ENCODE measurements at places on chromosomes 5 and 9.
A peak's percentile ranks its signal among the peaks of the same experiment; 100 is the strongest.

DNA sequence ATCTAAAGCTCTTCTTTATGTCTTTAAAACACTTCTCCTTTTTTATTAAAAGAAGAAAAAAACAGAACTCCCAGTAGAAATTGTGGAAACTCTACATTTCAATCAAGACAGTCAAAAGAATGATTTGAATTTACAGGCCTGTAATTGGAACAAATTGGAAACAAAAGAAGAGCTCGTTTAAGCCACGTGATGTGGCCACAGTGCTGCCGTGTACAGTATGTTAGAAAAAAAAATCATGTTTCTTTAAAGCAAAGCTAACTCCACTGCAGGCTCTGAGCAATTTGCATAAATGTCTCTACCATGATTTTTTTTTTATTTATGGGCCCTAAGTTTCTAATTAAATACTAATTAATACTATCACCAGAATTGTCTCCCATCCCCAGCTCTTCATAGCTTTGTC is 325.6 kb downstream of the ZSWIM6 start:
- no peak for DNase-seq

- DNase-seq = no peak
These were observed 1052.3 kb downstream of the PTPRD start for GRCh38 chr9:9560382-9561035.

- no peak for DNase-seq
These were observed 14.6 kb downstream of the NDUFA8 start for GRCh38 chr9:122144836-122145591.

- no peak for DNase-seq
These were observed 21.6 kb upstream of the TRIO start for GRCh38 chr5:14121552-14121951.

DNA sequence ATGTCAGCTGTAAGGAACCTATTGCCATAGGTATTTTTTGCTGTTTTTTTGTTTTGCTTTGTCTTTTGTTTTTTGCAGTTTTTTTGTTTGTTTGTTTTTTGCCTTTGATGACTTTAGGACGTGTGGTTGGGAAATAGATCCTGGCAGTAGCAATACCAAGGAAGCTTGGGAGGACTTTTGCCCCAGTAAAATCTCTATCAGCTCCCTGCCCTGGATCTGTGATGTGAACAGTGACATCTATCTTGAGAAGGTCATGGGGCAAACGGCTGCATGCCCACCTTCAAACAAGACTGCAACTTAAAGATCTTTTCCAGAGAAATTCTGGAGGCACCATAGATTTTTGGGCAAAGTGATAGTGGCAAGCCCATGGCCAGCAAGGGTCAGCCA is 5.4 kb upstream of the ADRA1B start:
- no peak for DNase-seq

DNA sequence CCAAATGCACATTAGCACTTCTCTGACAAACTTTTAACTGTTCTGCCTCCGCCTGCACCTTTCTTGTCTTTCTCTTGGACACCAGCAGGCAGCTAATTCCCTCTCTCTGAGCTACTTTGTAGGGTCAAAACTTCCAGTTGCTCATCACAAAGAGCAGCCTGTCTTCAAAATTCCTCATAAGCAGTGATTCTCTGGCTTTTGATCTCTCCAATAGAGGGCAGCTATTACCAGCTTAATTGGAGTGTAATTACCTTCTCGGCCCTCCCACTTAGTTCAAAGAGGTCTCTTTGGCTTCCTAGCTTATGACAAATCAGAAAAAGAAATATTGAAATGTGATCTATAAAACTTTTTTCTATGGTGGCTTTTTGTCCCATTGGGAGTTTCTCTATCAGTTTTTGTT is 43.6 kb upstream of the RAD23B start:
- peak; percentile 66 for DNase-seq

DNA sequence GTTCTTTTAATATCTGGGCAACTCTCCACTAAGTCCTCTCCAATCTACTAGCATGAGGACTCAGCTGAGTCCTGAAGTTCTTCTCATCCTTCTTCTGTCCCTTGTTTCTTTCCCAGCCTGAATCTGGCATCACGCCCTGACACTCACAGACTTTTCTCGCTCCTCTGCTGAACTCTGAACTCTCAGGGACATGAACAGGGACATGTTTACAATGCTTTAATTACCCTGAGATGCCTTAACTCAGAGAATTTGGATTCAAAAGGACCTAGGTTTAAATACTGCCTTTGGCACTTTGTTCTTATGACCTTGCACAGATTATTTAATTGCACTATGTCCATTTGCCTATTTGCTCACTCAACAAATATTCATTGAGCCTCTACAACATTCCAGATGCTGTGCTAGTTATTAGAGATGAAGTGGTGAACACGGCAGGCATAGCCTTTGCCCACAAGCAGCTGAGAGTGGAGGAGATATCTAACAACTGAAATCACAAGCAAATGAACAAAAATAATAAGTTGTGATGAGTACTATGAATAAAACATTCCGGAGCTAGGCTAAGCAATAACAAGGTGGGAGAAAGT is 106.0 kb downstream of the ADRB2 start:
- no peak for DNase-seq

DNA sequence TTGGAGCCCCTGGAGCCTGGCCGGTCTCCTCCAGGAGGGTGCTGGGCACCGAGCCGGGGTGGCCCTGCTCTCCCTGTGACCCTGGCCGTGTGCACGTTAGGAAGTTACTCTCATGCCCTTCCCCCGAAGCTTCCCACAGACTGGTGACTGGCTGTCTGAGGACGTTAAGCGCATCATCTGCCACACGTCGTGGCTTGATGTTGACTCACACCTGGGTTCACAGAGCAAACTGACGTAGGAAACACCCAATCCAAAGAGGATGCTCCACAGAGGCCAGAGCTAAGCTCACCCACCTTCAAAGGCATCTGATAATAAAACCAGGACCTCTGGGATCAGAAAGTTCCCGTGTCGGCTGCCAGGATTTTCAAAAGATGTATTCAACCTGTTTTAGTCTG is 152.9 kb upstream of the PHYKPL start:
- no peak for DNase-seq

GRCh38 chr9:87115785-87116184 is 168.5 kb upstream of the GAS1 start:
- DNase-seq = no peak

DNA sequence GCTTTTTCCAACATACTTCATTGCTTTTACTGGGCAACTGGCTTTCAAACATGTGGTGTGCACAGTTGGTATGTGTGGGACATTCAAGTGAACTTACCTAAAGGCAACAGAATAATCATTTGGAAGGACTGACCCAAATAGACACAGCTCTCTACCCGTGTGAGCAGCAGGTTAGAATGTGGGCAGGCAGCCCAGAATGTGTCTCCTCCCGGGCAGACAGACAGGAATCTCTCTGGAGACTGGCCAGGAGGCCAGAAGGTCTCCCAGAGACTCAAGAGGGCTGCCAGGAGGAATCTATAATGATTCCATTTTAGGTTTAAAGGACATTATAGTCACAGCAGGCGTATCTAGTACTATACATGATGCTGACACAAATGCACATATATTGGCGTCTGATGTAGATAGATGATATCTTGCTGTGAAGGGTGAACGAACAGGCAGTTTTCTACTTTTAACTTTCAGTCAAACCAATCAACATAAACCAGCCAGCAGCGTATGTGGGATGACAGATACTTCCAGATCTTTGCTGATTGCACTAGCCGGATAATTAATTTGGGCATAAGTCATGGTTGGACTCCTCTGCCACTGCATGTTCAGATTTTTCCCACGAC is 297.4 kb upstream of the ZNF608 start:
- DNase-seq = peak; percentile 97

DNA sequence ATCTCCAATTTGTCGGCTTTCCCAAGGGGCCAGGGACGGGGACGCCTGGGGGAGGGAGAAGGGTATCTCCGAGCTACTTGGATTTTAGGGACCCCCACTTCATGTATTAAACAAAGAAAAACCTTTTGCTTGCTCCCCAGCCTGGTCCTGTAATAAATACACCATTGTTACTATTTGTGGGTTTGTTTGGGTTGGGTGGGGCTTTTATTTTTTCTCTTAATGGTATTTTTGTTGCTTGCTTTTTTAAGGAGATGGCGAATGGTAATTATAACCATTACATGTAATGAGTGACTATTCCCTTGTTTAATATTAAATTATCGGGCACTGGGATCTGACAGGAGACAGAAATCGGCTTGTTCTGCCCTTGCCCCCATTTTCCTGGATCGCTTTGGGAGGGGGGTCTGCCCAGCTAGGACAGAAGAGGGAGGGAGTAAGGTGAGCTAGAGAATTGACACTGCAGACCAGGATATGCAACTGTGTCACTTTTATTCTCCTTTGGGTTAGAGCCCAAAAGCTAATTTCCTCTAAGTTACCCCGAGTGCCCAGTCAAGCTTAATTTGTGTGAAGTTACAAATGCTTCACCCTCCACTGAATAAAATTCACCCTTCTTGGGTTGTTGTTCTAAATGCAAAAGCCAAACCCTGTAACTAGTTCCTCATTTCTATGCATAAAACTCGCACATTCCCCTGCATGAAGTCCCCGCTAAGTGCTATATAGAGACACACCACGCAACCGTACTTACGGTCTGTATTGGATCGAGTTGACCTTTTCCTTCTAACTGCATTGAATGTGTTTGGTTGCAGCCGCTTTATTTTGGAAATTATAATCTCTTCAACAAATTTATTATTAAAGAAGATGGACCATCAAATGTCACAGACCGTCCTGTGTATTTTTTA is 1.6 kb upstream of the ZNF608 start:
- no peak for DNase-seq

GRCh38 chr9:37936376-37936775 is 32.4 kb upstream of the SLC25A51 start:
- no peak for DNase-seq

GRCh38 chr5:19534751-19535150 is 453.2 kb downstream of the CDH18 start:
- no peak for DNase-seq

GRCh38 chr9:71638627-71639026 is 129.7 kb downstream of the CEMIP2 start:
- no peak for DNase-seq

- no peak for DNase-seq
These were observed 12.1 kb downstream of the LYRM7 start for GRCh38 chr5:131182839-131183238.

GRCh38 chr9:137564817-137565411 is 13.2 kb downstream of the MRPL41 start:
- no peak for DNase-seq

All from kidney glomerular epithelial cell (primary cell).